Stimulated activated CD4-positive, alpha-beta T cell treated with anti-CD3 and anti-CD28 coated beads, TNF-alpha, amount 100 ng/mL, for 1 hour (primary cell): ENCODE measurements at places on chromosomes 4 and X.

- no peak for DNase-seq
Observed at GRCh38 chr4:89563431-89563830, 255.8 kb upstream of the GPRIN3 start.

- DNase-seq: no peak
Observed at GRCh38 chr4:53682196-53682595, 90.9 kb upstream of the LNX1 start.

DNA sequence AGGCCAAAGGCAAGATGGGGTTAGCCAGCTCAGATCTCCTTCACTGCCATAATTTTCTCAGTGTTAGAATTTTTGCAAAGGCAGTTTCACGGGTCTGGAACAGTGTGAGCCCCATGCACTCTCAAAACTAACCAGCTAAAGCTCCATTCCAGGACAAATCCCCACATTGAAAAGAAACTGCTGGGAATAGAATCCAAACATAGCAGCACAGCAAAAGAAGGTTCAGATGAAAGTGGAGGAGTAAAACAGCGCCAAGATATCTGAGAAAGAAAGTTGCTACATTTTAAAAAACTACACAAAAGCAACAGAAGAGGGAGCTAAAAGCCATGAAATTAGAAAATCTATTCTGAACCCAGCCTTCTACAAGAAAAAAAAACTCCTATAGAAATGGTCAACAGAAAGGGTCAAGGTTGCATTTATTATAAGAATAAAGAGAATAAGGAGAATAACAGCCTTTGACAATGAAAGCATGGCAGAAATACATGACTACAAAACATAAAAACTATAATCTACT, 39.6 kb upstream of the SLC7A3 start:
- DNase-seq: no peak

- no peak for DNase-seq
Observed at GRCh38 chr4:176137631-176138030, 57.8 kb downstream of the SPATA4 start.

GRCh38 chr4:76147454-76148141, 599 bp downstream of the NUP54 start:
- peak; percentile 9 for DNase-seq

DNA sequence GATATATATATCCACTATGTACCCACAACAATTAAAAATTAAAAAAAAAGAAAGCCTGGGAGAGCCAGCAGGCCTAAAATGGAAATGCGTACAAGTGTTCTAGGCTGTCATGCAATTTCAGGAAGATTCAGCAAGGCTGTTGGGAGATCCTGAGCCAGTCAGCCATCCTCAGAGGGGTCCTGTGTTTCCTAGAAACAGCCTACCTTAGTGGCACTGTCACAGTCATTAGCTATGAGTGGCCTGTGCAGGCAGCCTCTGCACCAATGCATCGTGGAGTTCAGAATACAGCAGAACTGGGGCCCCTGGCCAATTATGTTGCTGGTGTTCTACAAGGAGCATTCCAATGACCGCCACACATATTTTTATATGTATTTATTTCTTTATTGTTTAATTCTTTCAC, 21.0 kb upstream of the USP53 start:
- DNase-seq: no peak

GRCh38 chr4:128468123-128468989, 180.7 kb upstream of the PGRMC2 start:
- no peak for DNase-seq

DNA sequence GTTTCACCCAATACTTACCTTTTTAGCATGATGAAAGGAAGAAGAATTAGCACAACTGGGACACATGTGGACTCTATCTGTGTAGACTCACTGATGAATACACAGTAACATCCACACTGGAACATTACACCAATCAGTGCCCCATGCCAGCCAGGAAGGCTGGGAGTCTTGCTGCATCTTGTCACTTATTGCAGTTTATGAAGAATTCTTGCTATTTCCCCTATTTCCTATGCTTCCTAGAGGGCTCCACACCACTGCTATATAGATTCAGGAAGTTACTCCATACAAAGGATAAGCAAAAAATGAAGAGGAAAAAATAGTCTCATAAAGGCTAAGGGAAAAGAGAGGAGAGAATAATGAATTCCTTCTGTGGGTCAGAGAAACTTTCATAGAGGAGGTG, 201.0 kb downstream of the CAMK2D start:
- no peak for DNase-seq

GRCh38 chr4:150114641-150115040, 36.4 kb downstream of the DCLK2 start:
- DNase-seq: no peak

DNA sequence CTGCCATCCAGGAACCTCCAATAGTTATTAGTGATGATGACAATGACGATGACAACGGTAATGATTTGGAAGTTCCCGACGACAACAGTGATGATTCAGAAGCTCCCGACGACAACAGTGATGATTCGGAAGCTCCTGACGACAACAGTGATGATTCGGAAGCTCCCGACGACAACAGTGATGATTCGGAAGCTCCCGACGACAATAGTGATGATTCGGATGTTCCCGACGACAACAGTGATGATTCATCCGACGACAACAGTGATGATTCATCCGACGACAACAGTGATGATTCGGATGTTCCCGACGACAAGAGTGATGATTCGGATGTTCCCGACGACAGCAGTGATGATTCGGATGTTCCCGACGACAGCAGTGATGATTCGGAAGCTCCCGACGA, 14.7 kb downstream of the CXCR3 start:
- no peak for DNase-seq

GRCh38 chr4:36872679-36873078, 371.9 kb upstream of the NWD2 start:
- no peak for DNase-seq

DNA sequence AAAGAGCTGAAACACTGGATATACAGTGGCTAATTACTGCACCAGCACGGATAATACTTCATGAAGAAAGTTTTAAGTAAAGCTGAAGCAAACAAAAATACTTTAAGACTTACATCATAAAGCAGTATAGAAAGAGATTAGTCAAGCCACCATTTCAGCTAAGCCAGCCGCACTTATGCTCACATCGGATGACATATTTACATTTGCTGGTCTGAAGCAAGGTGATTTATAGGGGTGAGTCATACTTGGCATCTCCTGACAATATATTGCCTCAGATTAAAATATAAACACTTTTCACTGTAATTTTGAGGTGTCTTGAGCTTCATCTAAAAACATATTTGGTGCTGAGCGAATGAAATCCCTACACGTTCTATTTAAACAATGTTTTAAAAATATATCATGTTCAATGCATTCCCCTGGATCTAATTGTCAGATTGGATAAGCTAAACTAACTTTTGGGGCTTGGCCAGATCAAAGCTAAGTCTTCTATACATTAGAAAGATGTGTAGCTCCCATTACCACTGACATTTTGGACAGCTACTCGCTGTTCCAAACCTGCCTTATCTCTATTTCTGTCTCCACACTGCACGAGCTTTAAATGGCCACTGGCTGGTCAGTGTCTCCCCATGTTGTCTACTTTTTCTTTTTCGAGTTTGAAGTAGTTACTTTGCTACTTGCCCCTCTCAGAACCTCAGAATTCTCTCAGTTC, 103.2 kb downstream of the VCX2 start:
- no peak for DNase-seq

DNA sequence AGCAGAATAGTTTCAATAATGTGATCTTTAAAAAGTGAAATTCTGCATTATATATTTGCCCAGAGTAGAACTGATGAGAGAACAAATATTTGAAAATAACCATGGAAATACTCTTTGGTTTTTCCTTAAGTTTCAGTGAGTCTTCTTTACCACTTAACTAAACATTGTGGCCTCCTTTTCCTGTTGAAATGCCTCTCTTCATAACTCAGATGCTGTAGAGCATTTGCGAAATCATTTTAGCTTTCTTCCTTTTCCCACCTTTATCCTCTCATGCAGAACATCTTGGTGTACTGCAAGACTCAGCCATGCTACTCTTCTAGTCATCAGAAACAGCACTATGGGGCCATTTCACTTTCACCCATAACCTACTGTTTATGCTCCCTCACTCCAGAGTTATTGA, 48.2 kb downstream of the CASK start:
- no peak for DNase-seq

- DNase-seq: no peak
Observed at GRCh38 chrX:46459603-46460002, 85.6 kb downstream of the ZNF674 start.

- DNase-seq: no peak
Observed at GRCh38 chrX:39456894-39457604, 640.7 kb downstream of the BCOR start.

- DNase-seq: no peak
Observed at GRCh38 chrX:41596596-41596995, 92.2 kb upstream of the GPR34 start.

DNA sequence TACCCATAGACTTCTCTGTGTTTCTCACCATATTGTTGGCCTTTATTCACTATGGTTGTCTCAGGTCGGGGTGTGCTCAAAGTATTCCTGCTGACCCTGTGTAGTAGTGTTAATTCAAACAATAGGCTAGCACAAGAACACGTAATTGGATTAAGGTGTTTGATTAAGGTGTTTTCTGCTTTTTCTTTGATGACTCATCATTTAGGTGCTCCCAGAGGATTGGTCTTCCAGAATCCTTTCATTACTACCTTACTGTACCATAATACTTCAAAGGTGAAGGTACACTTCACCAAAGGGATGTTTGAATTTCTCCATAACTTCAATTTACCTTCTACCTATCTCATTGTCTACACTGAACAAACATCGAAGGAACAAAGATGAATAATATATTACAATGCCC, 121.7 kb upstream of the CCDC160 start:
- DNase-seq: no peak

GRCh38 chrX:107629540-107629909, 1.2 kb downstream of the PRPS1 start:
- DNase-seq: no peak

- no peak for DNase-seq
Observed at GRCh38 chrX:108117988-108118387, 26.4 kb downstream of the ATG4A start.

GRCh38 chr4:154625971-154626370, 13.5 kb upstream of the FGG start:
- DNase-seq: no peak

DNA sequence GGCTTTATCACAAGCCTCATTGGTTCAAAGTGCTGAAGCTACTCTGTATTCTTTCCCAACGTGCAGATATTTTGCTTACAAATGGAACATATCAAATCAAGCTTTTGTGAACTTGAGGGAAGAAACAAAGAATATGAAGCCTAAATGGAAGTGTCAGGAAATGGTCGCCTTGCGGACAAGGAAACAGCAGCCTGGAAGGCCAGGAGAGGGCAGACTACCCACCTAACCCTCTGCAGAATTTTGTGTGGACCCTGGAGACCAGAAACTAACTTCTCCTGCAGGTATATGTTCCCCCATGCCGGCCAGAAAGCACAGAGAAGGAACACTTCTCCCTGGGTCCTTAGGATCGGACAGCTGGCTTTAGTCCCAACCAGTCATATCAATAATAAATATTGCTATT, 1425.8 kb downstream of the PCDH7 start:
- no peak for DNase-seq

- no peak for DNase-seq
Observed at GRCh38 chr4:112023402-112023950, 121.8 kb upstream of the FAM241A start.

DNA sequence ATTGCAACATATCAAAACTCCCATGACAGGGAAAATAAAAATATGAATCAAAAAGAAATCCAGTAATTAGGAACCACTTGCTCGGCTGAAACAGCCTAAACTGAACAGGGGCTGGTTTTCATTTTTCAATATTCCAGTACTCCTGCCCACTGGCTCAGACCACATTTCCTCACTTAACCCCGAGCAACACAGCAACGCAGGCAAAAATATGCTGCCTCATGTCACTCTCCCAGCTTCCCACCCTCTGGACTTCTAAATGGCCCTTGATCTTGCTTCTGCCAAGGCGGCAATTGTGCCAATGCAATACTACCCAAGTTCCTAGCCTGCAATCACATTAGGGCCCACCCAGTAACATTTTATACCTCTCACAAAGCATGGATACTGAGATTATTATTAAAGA, 30.6 kb downstream of the USP46 start:
- DNase-seq: no peak

DNA sequence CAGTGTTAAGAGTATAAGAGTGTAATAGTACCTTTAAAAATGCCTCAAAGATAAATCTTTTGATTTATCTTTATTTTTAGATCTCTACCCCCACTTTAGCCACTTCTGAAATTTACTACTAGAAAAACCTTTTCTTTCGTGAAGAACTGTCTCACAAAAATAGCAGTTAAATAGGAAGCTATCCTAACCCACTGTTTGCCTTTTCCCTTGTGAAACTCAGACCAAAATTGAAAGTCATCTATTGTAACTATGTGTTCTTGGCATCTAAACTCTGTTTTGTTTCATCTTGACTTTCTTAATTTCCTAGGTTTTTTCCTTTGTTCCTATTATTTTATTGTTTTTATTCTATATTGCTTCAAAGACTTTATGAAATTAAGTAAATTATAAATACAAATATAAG, 7.8 kb upstream of the TMEM144 start:
- no peak for DNase-seq

GRCh38 chr4:41362621-41363383, 106.1 kb downstream of the UCHL1 start:
- DNase-seq: no peak

- no peak for DNase-seq
Observed at GRCh38 chr4:48420144-48420543, 63.0 kb upstream of the SLC10A4 start.

DNA sequence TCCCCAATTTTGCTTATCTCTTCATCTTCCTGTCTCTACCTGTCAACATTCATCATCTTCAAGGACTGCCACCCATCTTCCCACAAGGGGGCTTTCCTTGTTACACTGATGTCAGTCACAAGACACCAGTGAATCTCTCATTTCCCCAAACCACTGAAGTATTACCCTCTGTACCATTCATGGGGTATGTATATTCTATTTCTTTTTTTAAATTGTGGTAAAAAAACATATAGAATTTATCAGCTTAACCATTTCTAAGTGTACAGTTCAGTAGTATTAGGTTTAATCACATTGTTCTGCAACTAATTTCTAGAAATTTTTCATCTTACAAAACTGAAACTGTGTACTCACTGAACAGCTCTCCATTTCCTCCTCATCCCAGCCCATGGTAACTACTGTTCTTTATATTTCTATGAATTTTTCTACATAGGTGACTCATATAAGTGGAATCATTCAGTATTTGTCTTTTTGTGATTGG, 98.6 kb downstream of the LARP7 start:
- DNase-seq: no peak

- DNase-seq: no peak
Observed at GRCh38 chr4:185222598-185222997, 13.2 kb downstream of the SNX25 start.

DNA sequence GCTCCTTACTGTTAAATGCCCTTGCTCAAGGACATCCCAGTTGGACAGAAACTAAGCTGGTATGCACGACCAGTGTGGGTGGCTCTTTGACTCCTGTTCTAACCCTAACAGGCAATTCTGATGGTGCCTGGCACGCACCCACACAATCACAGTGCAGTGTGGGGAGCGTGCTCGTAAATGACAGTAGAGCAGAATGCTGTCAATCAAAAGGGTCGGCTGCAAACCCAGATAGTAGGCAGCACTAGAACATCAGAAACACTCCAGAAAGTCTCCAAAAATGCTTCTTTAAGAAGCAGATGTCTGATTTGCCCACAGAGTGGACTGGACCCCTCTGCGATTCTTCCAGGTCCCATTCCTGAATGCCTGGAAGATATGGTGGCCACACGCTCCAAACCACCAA, 37.6 kb upstream of the MTM1 start:
- DNase-seq: no peak

GRCh38 chrX:17005712-17006368, 59.4 kb downstream of the REPS2 start:
- DNase-seq: no peak
